ENCODE measurements at places on chromosomes 2 and 18.

- no peak for DNase-seq
These were observed 279.1 kb upstream of the CNTNAP5 start for GRCh38 chr2:123746006-123746405.

- DNase-seq: no peak
These were observed 683.5 kb upstream of the SALL3 start for GRCh38 chr18:78296166-78296565.

GRCh38 chr2:223735035-223735640, 102.2 kb downstream of the AP1S3 start:
- no peak for DNase-seq

DNA sequence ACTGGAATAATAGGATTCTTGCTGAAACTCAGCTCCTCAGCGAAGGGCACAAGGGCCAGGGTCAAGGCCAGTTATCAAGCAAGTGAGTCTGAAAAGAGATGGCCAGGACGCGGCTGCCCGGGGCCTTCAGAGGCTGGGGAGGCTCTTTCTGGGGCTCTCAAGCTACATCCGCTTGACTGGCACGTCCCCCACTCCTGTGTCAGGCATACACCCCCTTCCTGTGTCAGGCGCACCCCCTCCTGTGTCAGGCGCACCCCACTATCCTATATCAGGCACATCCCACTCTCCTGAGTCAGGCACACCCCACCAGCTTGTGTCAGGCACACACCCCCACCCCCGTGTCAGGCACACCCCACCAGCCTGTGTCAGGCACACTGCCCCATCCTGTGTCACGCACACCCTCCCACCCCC, 91.8 kb downstream of the TPO start:
- no peak for DNase-seq

DNA sequence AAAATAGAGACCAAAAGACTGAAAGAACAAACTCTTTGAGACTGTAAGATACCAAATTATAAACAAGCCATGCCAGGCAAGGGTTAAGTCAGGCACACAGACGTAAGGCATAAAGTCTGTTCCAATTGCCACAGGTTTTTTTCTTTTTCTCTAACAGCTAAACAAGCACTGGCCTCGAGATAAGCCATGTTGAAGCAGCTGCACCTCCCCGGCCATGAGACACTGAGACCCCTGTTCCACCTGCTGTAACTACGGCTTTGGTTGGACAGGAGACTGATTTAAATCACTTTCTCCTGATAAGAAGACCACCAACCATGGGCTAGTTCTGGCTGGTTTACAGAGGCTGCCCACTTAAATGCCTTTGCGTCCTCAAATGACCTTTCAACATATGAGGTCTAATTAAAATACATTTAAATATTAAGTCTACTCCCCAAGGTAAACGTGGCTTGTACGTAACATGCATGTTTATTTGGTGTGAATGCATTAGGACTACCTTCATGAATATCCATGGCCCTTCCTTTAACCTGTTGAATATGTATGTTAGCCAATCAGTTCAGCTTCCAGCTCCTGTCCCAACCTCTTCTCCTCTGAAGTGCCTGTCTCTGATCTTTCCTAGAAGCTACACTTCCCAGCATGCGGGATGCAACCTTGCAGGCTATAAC, 117.2 kb downstream of the CMPK2 start:
- no peak for DNase-seq

DNA sequence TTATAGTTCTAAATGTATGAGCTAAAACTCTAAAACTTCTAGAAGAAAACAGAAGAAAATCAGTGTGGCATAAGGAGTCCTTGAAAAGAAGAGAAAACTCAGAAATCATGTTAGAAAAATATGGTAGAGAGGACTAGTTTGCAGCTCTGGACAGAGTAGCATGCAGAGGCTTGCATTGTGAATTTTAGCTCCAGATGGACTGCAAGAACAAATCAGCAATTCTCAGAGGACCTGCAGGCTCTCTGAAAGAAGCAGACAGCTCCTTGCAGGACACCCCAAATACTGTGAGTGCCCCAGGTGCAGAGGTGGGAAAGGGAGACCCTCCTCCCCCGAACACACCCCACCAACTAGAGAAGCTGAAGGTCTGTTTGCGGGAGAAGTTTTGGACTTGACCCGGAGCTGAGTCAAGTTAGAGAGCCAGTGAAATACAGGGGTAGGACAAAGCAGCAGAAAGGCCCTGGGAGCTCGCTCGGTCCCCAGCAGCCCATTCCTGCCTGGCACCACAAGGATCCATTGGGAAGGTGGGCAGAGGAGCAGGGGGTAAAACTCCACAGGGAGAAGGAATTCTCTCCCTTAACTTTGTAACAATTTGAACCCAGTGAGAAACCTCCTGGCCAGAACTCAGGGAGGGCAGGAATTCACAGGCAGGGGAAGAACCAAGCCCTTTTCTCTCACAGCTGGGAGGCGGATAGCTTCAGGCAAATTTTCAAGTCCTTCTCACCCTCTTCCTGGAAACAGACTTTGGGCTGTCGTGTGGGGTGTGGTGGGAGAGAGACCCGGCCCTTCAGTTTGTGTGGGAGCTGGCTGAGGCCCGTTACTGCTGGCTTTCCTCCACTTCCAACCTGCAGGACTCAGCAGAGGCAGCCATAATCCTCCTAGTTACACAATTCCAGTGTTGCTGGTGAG, 216.2 kb upstream of the SLC35G4 start:
- no peak for DNase-seq

DNA sequence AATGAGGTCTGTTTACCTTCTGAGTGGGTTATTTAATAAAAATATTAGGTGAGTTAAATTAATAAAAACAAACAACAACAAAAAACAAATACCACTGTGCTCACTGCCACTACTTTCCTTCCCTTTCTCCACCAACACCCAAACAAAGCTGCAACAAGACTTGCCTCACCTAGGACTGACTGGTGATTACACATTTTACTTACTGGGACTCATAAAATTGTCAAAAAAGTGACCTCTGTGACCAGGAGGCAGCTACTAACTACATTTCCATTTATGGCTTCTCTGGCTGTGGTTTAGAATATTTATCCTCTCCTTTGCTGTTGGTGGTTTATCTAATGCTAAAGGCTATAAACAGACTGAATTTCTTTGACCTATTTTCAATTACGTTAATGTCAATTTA, 39.8 kb downstream of the EFEMP1 start:
- DNase-seq: no peak

DNA sequence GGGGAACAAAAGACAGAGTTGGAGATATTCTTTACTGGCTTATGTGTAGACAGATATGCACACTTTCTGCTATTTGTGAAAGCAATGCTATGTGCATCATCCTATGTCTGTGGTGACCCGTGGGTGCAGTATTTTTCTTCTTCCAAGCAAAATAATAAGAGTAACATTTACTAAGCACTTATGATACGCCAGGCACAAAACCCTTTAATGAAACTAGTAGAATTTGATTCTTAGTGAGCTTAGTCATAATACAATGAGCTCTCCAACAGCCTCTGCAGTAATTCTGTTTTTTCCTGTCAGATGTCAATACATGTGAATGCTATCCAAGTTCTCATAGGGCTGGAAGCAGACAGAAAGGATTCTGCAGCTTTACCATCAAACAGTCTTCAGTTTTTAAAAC, 130.6 kb downstream of the RAD51AP2 start:
- DNase-seq: no peak

DNA sequence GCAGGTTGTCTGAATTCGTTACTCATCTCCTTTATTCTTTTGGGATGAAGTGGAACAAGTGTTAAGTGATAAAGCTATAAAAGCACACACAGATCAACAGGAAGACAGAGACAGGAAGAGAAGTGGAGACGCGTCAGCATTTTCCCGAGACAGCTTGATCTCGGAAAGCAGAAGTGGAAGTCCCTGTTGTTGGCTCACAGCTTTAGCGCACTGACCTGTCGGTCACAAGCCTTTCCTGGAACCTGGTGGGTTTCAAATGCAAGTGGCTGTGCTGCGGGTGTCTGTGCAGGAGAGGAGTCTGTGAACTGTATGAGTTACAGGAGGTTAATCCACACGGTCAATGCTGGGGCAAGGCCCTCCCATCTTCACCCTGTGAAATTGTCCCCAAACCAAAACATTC, 116.6 kb upstream of the PELI1 start:
- DNase-seq: peak; percentile 31

DNA sequence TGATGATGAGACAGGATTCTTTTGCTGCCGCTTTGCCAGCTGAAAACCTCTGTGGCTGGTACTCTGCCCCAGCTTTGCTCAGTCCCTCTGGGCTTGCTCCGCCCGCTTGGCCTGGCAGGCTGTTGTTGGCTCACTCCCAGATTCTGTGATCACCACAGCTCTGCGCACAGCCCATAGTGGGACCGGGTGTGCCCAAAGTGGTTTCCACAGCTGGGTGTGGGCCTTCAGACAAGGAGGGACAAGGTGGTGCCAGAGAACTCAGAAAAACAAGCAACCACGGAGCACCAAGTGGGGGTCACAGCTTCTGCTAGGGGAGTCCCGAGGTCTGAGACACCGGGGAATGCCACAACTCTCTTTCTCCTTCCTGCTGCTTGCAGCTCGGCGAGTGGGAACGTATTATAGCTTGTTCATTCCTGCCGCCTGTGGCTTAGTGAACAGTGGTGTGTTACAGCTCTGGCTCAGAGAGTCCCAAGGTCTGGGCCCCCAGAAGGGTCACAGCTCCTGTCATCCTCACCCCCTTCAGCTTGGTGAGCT, 9.2 kb upstream of the KYNU start:
- DNase-seq: peak; percentile 69

- no peak for DNase-seq
These were observed 227.1 kb upstream of the ID2 start for GRCh38 chr2:8454797-8455196.

Data from psoas muscle (tissue), 8 donors.